ENCODE measurements at places on chromosomes 5 and 9.

DNA sequence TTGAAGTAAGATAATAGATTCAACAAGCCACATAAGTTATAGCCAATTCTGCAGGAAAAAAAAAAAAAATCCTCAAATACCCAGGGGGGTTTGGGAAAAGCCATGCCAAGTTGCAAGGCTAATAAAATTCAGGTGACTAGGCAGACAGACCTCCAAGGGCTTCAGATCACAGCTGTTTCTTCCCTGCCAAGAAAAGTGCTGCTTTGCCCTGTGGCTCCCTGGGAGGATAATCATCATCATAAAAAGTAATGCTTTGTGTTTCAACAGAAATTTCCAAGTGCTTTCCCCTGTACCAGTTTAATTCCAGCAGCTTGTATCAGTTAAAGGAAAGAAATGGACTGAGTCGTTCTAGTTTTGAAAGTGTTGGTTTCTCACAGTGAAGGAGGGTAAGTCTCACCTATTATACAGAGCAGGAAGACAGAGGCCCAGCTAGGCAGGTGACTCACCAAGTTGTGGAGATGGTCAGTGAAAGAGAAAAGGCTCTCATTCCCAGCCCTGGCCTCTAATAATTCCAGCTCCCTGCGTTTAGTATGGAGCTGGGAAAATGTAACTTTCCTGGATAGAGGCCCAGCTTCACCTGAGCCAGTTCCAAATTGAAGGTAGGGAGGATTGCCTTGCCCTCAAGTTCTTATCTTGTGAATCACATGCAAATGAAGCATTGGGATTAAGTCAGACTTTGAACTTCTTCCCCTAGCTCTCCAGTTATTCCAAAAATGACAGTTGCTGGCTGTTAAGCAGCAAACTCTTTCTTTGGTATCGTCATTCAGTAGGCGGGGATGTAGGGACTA, 263.4 kb downstream of the GRIA1 start:
- DNase-seq = no peak

DNA sequence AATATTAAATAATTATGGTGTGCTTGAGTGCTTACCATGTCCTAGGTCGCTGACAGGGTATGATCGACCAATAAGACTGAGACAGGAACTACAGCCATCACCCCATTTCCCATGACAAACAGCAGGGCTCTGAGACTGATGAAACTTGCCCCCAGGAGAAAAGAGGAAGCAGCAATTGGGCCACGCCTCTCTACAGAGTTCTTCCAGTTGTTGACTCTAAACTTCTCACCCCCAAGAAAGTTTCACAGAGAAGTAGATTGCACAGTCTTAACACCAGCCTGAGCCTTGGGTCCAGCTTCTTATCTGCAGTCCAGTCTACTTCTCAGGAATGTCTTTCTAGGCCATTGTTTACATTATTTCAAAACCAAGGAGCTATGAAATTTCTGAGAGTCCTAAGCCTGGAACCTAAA, 182.2 kb upstream of the ANKRD55 start:
- DNase-seq = no peak

DNA sequence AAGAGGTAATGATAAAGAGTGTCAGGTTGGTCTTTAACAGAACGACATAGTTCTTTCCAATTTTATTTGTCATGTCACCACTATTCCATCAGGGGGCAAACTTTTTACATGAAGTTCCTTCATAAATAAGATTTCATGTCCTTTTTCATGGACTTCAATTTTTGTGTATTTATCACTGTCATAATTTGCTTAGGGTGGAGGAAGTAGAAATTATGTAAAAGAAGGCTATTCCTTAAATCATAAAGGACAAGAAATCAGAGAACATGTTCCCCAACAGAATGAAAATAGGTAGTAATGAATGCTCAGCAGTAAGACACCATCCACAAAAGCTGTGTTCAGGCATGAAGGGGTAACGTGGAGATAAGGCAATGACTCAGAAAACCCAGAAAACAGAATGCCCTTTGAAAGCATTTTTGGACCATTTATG, 72.7 kb downstream of the ZFAND5 start:
- DNase-seq = no peak

DNA sequence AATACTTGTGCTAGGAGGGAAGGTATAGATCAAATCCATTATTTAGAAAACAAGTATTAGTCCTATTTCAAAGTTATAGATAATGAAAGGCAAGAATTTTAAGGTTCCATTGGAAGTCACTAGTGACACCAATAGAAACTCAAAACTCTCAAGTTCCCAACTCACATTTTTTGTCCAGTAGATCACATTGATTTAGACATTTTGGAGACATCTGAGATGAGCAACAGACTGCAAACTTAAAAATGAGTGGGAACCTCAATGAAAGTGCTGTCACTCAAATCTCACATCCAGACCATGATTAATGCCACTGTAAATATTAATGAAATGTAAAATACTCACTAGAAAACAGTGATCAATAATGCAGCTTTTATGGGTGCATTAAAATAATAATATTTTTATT, 405.0 kb downstream of the ENC1 start:
- no peak for DNase-seq

DNA sequence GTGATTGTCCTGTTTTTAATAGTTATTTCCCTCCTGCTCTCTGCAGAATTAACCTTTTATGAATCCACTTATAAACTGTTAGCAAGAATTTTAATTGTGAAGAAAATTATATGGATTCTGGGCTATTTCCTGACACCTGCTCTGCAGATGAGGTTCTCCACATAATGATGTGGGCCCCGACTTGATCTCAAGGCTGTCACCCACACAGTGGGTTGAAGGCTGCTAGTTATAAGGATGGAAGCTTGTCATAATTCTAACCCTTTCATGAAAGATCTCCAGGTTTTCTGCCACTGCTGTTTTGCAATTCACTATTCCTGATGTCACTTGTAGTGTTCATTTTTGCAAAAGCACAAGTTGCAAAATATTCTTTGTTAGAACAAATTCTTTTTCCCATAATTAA, 69.1 kb upstream of the MAN2A1 start:
- no peak for DNase-seq

Measured in stimulated activated CD4-positive, alpha-beta T cell treated with anti-CD3 and anti-CD28 coated beads, Interleukin-2, amount 100 ng/mL, for 24 hours (primary cell).